ENCODE measurements at places on chromosomes 5 and 9.

GRCh38 chr5:31209334-31209733 lies 15.8 kb downstream of the CDH6 start:
- DNase-seq: no peak

- DNase-seq: no peak
Measured at GRCh38 chr9:16928179-16928945, 57.9 kb upstream of the BNC2 start.

DNA sequence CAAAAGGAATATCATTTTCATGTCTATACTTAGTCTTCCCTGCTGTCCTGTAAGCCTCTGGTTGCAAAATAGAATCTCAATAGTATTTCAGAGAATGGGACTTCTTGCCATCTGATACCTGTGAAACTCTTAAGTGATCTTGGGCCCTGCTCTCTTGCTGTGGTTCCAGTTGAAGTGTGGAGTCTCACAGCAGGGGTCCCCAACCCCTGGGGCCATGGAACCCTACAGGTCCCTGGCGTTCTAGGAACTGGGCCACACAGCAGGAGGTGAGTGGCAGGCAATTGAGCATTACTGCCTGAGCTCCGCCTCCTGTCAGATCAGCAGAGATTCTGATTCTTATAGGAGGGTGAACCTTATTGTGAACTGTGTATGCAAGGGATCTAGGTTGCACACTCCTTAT lies 65.9 kb downstream of the ZSWIM6 start:
- no peak for DNase-seq

- DNase-seq: peak; percentile 29
Measured at GRCh38 chr5:175840050-175840841, 31.1 kb upstream of the CPLX2 start.

- DNase-seq: no peak
Measured at GRCh38 chr5:1139331-1140170, 27.7 kb upstream of the SLC12A7 start.

DNA sequence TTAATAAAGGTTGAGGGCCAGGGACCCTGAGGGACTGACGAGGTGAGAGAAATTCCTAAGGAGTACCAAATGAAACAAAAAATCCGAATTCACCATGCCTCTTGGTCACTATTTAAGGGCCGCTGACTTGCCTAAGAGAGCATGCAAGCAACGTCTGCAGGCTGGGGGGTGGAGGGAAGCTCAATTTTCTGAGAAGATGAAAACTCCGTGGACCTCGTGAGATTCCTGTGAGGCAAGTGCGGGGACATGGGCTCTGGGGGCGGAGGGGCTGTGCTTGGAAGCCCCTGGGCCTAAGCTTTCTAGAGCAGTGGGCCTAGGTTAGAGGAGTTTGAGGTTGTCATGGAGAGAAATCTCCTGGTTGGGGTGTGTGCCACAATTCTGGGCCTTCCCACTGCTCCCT lies 27.5 kb downstream of the NTRK2 start:
- DNase-seq: no peak

DNA sequence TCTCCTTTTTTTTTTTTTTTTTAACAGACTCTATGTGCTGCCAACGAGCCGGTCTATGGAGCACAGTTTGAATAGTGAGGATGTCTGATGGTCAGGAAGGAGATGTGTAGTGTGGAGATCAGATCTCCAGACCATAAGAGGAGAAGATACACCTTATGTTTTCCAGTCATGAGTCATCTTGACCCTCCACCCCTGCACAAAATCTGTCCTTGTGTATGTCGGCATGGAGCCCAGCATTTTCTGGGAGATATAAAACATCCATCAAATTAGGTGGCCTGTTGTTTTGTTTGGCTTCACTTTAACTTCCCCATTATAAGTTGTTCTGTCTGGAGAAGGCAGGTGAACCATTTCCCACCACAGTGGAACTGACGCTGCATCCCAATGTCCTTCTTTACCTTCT lies 19.2 kb downstream of the SH3TC2 start:
- DNase-seq: no peak

GRCh38 chr9:137757613-137758029 lies 120.0 kb upstream of the CACNA1B start:
- DNase-seq: peak; percentile 88

- peak; percentile 59 for DNase-seq
Measured at GRCh38 chr5:95900383-95900958, 61.2 kb downstream of the ELL2 start.

DNA sequence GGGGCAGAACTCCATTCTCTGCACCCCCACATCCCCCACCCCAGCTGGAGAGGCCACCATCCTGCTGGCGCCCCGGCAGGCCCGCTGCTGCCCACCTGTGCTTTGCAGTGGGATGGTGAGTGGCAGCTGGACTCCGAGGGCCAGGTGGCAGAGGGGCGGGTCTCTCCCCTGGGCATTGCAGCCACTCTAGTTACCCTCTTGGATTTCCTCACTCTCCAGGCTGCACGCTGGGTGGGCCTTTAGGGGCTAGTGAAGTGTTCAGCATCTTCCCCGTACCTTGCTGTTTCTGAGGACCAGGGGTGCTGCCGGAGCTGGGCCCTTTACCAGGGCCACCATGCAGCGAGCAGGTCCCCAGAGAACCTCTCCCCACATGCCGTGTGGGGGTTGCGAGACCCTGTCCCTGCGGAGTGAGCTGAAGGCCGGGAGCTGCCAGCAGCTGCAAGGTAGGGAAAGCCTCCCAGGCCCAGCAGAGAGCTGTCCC lies 88.4 kb upstream of the SH3PXD2B start:
- no peak for DNase-seq

- DNase-seq: no peak
Measured at GRCh38 chr9:87524061-87524460, 26.4 kb downstream of the DAPK1 start.

DNA sequence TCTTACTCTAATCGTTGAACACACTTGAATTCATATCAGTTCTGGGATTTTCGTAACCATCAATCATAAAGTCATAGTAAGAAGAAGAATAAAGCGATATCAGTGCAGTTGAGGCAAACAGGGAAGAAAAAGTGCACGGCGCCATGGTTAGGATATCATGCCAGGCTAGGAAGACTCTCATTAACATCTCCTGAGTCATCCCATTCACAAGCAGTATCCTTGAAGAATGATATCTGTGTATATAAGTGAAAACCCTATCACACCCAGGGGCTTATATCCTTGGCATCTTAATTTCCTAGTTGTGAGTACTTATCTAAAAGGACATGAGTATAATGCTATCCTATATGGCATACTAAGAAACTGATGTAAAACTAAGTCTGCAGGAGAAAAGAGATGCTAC lies 38.6 kb downstream of the NFIB start:
- no peak for DNase-seq

GRCh38 chr9:109602987-109603386 lies 104.9 kb upstream of the PTPN3 start:
- DNase-seq: no peak

DNA sequence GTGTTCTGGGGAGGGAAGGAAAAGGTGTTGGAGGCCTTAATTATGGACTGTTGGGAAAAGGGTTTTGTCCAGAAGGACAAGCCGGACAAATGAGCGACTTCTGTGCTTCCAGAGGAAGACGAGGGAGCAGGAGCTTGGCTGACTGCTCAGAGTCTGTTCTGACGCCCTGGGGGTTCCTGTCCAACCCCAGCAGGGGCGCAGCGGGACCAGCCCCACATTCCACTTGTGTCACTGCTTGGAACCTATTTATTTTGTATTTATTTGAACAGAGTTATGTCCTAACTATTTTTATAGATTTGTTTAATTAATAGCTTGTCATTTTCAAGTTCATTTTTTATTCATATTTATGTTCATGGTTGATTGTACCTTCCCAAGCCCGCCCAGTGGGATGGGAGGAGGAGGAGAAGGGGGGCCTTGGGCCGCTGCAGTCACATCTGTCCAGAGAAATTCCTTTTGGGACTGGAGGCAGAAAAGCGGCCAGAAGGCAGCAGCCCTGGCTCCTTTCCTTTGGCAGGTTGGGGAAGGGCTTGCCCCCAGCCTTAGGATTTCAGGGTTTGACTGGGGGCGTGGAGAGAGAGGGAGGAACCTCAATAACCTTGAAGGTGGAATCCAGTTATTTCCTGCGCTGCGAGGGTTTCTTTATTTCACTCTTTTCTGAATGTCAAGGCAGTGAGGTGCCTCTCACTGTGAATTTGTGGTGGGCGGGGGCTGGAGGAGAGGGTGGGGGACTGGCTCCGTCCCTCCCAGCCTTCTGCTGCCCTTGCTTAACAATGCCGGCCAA lies 19.1 kb downstream of the PTGES2 start:
- no peak for DNase-seq

- DNase-seq: peak; percentile 70
Measured at GRCh38 chr5:159097784-159098602, 1.7 kb downstream of the EBF1 start.

- DNase-seq: peak; percentile 27
Measured at GRCh38 chr9:15249981-15250380, 57.0 kb downstream of the TTC39B start.

GRCh38 chr5:6936031-6936430 lies 222.8 kb downstream of the TENT4A start:
- no peak for DNase-seq

GRCh38 chr5:132641241-132641723 lies 16.7 kb upstream of the IL13 start:
- DNase-seq: no peak

- no peak for DNase-seq
Measured at GRCh38 chr5:432928-433791, 9.8 kb upstream of the EXOC3 start.

DNA sequence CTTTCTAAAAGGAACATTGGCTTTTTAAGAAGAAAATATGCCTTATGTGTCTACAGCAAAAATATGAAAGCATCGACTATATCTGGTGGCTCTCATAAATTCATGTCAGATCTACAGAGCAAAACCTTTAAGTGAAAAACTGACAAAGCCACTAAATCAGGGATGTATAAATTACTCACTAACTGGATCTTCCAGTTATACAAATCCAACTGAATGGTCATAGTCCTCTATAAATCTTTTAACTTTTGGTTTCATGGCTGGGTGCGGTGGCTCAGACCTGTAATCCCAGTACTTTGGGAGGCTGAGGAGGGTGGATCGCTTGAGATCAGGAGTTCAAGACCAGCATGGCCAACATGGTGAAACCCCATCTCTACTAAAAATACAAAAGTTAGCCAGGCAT lies 29.2 kb upstream of the GZMA start:
- DNase-seq: no peak

DNA sequence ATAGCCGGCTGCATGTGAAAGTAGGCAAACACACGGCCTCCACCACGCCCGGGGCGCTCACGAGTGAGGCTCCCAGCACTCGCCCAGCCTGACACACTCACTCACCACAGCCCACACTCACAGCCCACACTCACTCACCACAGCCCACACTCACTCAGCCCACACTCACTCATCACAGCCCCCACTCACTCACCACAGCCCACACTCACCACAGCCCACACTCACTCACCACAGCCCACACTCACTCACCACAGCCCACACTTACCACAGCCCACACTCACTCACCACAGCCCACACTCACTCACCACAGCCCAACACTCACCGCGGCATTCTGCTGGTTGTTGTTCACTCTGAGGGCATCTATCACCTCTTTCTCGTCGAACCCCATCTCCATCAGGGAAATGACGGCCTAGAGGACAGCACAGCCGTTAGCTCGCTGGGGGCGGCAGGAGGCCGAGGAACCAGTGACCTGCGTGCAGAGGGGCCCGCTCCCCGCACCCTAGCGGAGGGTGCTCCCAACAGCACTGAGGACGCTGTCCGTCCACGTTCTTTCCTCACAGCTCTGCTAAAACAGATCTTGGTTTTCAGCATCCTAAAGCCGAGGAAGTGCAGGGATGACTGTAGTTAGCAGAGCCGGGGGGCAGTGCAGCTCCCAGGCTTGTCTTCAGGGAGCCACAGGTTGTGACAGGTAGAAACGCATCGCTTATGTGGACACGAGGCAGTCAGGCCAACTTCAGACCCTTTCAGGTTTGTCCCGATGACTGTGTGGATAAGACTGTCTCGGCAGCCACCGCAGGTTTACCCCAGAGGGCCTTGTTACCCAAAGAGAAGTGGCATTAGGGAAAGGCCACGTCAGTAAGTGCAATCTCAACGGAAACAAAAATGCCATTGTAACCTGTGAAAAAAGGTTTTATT lies 21.6 kb downstream of the UBAC1 start:
- DNase-seq: no peak

DNA sequence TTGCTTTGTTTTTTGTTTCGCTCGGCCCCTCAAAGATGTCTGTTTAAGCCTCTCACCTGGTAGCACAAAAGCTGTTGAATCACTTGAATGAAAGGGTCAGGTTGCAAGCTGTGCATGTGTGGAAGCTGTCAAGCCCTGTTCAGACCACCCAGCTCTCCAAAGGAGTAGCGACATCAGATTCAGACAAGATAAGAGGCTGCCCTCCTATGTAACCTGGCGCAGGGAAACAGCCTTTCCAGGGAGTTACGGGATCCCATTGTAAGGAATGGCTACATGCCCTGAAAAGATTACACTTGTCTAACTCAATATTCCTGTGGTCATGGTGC lies 2.9 kb downstream of the FREM1 start:
- DNase-seq: no peak

GRCh38 chr5:39217365-39218281 lies 1.7 kb downstream of the FYB1 start:
- DNase-seq: peak; percentile 84

DNA sequence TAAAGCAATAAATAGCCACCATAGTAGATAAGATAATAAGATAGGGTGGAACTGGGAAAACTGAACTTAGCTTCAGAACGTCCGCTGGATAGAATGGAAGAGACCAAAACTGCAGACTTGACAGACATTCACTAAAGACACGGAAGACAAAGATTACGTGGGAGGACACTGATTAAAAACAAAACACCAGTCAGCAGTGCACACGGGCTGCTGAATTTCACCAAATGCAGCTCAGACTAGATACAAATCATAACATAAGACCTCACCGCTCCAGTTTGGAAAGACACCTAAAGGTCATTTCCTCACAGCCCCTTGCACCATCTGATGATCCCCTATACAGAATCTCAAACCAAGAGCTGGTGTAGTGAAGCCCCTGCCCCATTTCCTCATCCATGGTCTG lies 2.9 kb upstream of the OR2Y1 start:
- DNase-seq: no peak

DNA sequence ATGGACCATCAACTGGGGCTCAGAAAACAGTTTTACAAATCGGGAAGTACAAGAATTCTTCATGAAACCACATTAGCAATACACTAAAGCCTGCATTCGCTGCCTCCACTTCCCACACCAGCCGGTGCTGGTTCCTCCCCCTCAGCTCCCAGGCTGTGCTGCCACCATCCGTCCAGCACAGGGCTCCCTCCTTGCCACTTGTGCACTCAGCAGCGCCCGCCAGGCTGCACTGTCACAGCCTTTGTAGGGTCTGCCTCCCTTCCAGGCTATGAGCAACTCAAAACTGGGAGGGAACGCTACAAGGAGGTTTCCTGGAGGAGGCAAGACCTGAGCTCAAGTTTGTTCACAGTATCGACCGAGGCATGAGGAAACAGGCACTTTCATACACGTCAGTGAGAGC lies 7.7 kb downstream of the MAPK9 start:
- DNase-seq: no peak

GRCh38 chr9:113409481-113409880 lies 994 bp downstream of the POLE3 start:
- DNase-seq: no peak

GRCh38 chr5:115737452-115737851 lies 79.0 kb downstream of the CDO1 start:
- DNase-seq: no peak
